SJCRH30 (cell line): ENCODE measurements at places on chromosomes 7 and 10. TPM values are rescaled to one million over a fixed set of nuclear protein-coding genes. Genes with fewer than 3 reads are reported as not detected.

The TNPO3 gene
- total RNA-seq = 80.2 and 82.3 TPM in 2 replicates

The UCMA gene
- not detected in 2 replicates for total RNA-seq

The MSMB gene
- not detected in 2 replicates for total RNA-seq

The TMEM273 gene
- 2.1 and 2.5 TPM in 2 replicates for total RNA-seq

The ASZ1 gene
- not detected in 2 replicates for total RNA-seq

The PPP2R2D gene
- total RNA-seq = 30.6 and 35.1 TPM in 2 replicates

The DYNC1I1 gene
- total RNA-seq = 7.9 and 11.9 TPM in 2 replicates

The UCN3 gene
- total RNA-seq = 0.10 and 0.20 TPM in 2 replicates

DNA sequence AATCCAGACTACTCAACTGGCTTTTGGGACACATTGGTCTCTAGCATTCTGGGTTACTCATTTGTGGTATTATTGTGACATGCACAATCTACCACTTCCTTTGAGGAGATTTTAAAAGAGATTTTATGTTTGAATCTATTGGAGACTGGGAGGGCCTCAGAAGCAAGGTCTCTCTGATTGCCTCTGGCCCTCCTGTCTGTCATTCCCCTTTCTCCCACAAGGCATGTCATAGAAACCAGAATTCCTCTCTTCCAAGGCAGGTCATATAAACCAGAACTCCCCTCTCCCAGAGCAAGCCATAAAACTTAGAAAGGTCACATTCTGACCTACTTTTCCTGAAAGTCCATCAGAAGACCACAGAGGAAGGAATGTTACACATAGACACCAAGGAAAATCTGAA, 777.7 kb downstream of the PHTF2 start:
- H3K36me3 ChIP-seq = no peaks in the 10 kb centered on the region; the same call in 1 of the 2 replicates
- H3K4me3 ChIP-seq = no peak overlapping the region
- no peak overlapping the region for H3K27ac ChIP-seq
- DNase-seq = no peak

DNA sequence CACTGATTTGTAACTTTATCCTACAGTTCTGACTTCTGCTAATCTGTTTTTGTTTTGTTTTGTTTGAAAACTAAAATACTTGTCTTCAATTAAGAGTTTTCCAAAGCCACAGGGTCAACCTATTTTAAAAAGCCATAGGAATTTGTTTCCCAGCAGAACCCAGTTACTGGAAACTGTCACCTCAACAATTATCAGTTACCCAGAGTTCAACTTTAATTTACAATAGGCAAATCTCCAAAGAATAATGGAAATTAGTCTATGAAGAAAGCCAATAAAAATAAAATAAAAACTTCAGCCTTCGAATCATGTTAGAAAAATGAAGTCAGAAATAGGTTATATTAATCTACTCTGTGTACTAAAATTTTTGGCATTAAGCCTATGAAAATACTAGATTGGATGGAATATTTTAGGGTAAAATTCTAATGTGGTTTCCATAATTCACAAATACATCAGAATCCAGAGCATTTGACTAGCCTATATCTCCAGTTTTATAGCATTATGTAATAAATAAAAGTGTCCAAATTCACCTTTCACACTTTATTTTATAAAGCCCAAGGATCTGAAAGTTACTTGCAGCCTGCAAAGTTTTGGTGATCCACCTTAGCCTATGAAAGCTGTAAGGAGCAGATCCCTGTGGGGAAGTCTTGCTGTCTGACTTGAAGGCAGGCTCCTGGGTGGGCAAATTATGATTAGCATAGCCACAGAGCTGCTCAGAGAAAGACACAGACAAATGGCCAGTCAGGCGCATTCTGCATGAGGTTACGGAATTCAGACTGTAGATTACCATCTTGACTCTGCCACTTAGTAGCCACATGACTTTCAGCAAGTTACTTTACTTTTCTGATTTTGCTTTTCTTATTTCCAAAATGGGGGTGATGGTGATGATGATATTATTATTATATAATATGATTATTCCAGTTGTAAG, 250.0 kb upstream of the HGF start:
- no peak overlapping the region for H3K4me3 ChIP-seq
- H3K36me3 ChIP-seq = no peaks in the 10 kb centered on the region

DNA sequence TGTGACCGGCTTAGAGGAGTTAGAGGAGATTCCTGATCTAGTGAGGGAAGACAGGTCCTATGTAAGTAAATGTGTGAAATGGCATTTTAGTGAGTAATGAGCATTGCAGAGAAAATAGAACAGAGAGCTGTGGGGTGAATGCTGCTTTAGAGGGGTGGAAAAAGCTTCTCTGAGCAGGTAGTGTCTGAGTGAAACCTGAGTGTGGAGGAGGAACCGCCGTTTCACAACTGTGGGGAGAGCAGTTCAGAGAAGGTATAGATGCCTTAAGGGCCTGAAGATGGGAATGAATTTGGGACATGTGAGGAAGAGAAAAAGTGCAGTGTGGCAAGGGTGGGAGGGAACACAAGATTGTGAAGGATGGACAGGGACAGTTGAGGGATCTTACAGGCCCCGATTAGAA, 21.6 kb downstream of the FBH1 start:
- no peak overlapping the region for H3K4me3 ChIP-seq
- DNase-seq = no peak
- H3K27me3 ChIP-seq = no peaks in the 10 kb centered on the region
- H3K36me3 ChIP-seq = 0 out of 2 replicates have a peak, but pooled peaks cover 7% of the 10 kb centered on the region

DNA sequence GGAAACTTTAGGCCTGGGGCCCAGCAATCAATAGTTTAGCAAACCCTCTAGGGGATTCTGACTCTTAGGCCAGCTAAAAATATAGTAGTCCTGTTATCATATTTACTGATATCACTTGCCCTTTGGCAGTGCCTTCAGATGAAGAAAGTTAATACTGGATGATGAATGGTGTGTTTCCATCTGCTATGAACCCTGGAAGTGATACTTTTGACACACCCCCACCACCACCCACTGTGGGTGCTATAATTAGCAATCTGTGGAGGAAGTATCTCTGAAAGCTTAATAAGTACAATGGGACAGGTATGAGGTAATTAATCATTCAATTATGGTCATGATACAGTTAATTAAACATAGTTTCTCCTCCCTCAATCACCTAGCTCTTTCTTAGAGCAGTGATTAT, 90.4 kb upstream of the LRRTM3 start:
- H3K4me3 ChIP-seq = no peak overlapping the region
- H3K27ac ChIP-seq = no peak overlapping the region
- H3K36me3 ChIP-seq = no peaks in the 10 kb centered on the region
- no peak for DNase-seq
- H3K4me1 ChIP-seq = peaks cover 4% of the 10 kb centered on the region; the same call in 1 of the 2 replicates

DNA sequence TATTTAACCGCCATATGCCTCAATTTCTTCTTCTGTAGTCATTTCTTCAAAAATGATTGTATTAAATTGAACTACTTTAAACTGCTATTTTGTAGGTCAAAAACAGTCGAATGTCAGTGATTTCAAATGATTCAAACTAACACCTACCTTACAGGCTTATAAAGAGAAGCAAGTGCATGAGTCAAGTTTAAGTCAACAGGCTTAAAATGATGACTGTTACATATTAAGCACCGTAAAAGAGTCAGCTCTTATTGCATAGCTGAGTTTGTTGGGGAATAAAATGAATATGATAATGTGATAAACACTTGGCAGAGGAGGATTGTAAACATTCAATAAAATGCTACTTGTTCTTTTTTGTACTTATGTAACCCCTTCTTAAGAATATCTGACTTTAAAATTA, 90.1 kb upstream of the ANKRD1 start:
- no peaks in the 10 kb centered on the region for H3K27me3 ChIP-seq
- H3K4me1 ChIP-seq = peaks cover 3% of the 10 kb centered on the region
- DNase-seq = no peak
- no peak overlapping the region for H3K27ac ChIP-seq
- no peak overlapping the region for H3K4me3 ChIP-seq
- no peaks in the 10 kb centered on the region for H3K36me3 ChIP-seq

DNA sequence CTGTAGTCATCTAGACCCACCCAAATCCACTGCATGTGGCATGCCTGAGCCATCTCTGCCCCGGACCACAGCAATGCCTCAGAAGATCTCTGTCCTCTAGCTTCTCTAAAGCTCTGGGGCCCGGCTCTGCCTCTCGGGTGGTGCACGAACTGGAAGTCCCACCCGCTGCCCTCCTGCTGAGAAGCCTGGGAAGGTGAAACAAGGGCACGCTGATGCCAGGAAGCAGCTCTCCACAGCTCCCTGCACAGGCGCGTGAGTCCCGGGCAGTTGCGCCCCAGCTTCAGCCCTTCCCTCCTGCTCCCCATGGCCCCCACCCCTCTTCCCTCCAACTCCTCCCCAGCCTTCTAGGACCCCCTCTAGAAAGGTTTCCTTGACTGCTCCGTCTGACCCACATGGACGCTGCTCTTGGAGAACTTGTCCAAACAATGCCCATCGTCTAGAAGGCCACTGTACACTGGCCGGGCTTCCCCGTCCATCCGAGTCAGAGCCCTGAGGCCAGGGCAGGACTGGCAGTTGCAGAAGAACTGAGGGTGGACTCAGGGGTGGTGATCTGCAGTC, 12.8 kb downstream of the KCNH2 start:
- no peak overlapping the region for H3K4me3 ChIP-seq
- H3K27ac ChIP-seq = no peak overlapping the region
- no peak for DNase-seq
- no peaks in the 10 kb centered on the region for H3K36me3 ChIP-seq
- no peaks in the 10 kb centered on the region for H3K27me3 ChIP-seq

- DNase-seq = no peak
- no peak overlapping the region for H3K4me3 ChIP-seq
- peaks cover 31% of the 10 kb centered on the region for H3K4me1 ChIP-seq
- H3K27me3 ChIP-seq = peaks cover 29% of the 10 kb centered on the region
- no peaks in the 10 kb centered on the region for H3K36me3 ChIP-seq
Observed at GRCh38 chr7:2701832-2702593, 14.0 kb downstream of the AMZ1 start.

DNA sequence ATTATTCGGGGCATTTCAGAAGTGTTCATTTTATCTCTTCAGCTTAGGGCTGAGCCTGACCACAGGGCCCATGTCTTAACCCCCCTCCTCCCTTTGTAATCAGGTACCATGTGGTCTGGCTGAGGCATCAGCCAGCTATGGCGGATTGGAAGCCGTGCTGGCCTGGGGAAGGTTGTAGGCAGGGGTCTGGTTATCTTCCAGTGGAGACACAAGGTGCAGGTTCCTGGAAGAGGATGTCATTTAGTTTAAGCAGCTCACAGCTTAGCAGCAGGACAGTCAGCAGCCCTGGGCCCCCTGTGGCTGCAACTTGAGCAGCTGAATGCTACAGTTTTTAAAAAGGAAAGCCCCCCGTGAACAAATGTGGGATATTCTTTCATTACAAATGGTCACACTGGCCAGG, 22.1 kb downstream of the BAG3 start:
- H3K36me3 ChIP-seq = peaks cover 41% of the 10 kb centered on the region
- H3K4me1 ChIP-seq = peaks cover 5% of the 10 kb centered on the region
- no peak for DNase-seq
- no peak overlapping the region for H3K27ac ChIP-seq

- no peaks in the 10 kb centered on the region for H3K36me3 ChIP-seq
- H3K4me3 ChIP-seq = no peak overlapping the region
- H3K27me3 ChIP-seq = peaks cover 3% of the 10 kb centered on the region; the same call in 1 of the 2 replicates
- H3K27ac ChIP-seq = no peak overlapping the region
Observed at GRCh38 chr10:99484626-99485581, 47.8 kb upstream of the NKX2-3 start.

GRCh38 chr7:8597565-8597964, 164.2 kb downstream of the NXPH1 start:
- no peaks in the 10 kb centered on the region for H3K36me3 ChIP-seq
- H3K4me1 ChIP-seq = peaks cover 17% of the 10 kb centered on the region
- no peaks in the 10 kb centered on the region for H3K27me3 ChIP-seq
- no peak overlapping the region for H3K4me3 ChIP-seq
- no peak for DNase-seq

DNA sequence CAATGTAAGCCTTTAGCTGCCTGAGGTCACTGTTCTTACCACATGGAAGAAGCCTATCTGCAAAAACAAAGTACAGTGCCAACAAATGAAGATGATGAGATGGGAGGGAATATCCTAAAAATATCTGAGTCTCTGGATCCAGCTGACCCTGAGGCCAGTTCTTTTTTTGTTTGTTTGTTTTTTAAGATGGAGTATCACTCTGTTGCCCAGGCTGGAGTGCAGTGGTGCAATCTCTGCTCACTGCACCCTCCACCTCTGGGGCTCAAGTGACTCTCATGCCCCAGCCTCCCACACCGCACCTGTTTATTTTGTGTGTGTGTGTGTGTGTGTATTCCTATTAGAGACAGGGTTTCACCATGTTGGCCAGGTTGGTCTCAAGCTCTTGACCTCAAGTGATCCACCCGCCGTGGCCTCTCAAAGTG, 44.9 kb downstream of the HYCC1 start:
- H3K27ac ChIP-seq = no peak overlapping the region
- H3K27me3 ChIP-seq = no peaks in the 10 kb centered on the region
- peaks cover 4% of the 10 kb centered on the region for H3K36me3 ChIP-seq
- H3K4me1 ChIP-seq = no peaks in the 10 kb centered on the region
- DNase-seq = no peak

DNA sequence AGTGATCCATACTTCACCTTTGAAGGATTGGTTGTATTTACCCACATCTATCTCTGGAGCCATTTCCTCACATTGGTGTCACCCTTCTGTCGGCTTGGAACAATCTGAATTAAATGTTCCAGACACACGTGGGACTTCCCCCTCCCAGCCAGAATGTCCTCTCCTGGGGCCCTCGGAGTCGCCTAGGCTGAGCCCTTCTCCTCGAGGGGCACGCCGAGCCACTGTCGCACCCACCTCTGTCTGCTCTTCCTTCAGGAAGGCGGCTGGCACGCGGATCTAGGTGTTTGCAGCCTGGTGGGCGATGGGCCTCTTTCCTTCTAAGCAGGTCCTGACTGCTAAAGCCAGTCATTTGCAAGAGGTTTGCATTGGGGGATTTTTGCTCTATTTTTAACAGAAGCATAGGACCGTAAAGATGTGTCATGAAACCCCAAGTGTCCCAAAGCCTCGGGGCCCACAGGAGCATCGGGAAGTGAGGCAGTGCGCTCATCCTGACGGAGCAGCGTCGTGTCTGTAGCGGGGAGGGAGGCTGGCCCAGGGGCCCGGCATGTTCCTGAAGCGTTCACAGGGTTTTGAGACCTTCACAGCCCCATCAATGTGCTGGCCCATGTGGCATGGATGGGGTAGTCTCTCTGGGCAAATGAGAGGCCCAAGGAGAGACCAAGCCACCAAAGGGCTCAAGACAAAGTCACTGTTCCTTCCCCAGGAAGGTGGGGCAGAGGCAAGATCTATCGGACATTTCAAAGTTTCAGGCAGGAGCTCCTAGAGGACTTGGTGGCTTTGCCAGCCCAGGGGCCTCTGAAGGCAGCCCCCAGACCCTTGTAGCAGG, 86.7 kb downstream of the RGS10 start:
- peaks cover 12% of the 10 kb centered on the region for H3K4me1 ChIP-seq
- no peak overlapping the region for H3K4me3 ChIP-seq
- no peaks in the 10 kb centered on the region for H3K36me3 ChIP-seq
